ENCODE measurements at places on chromosomes 2 and 18.

- DNase-seq = no peak
Measured at GRCh38 chr18:36186461-36187192, 670 bp upstream of the MOCOS start.

- DNase-seq = no peak
Measured at GRCh38 chr2:54578648-54579045, 122.5 kb downstream of the SPTBN1 start.

- DNase-seq = no peak
Measured at GRCh38 chr2:150472511-150472899, 15.0 kb downstream of the RND3 start.

DNA sequence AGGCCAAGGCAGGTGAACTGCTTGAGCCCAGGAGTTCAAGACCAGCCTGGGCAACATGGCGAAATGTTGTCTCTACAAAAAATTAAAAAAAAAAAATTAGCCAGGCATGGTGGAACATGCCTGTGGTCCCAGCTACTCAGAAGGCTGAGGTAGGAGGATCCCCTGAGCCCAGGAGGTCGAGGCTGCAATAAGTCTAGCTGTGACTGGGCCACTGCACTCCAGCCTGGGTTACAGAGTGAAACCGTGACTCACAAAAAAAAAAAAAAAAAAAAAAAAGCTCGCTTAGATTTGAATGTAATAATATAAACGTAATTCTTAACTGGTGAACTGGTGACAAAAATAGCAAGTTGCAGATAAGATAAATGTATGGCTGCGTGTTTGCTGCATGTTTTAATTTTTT is 56.5 kb downstream of the TFCP2L1 start:
- no peak for DNase-seq

DNA sequence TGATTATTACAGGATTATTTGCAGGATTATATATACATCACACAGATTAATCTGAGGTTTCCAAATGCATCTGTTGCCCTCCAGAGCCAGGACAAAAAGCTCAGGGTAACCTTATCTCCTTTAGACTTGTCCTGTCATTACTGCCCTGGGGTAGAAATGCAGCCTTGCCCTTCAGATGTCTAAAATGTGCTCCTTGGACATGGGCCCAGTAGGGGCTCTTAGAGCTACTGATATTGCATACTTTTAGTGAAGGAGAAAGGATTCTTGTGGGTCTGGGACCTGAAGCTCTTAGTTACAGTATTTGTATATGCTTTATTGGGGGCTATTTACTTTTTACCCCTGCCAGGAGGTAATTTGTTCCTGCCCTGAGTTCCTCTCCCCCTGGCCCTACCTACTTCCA is 56.1 kb downstream of the PRKRA start:
- no peak for DNase-seq
